ENCODE measurements at places on chromosomes 2 and 18. TPM values are rescaled to one million over a fixed set of nuclear protein-coding genes. Genes with fewer than 3 reads are reported as not detected.

The CAPG gene
- 63.5 TPM for polyA plus RNA-seq

The UCN gene
- polyA plus RNA-seq = 0.53 TPM

The IL18RAP gene
- 0.19 TPM for polyA plus RNA-seq

The IRS1 gene
- polyA plus RNA-seq = 14.0 TPM

The CLEC4F gene
- polyA plus RNA-seq = 0.07 TPM

The LIPG gene
- 58.6 TPM for polyA plus RNA-seq

The LOXHD1 gene
- polyA plus RNA-seq = 0.57 TPM

The KYNU gene
- 4.7 TPM for polyA plus RNA-seq

The HSPD1 gene
- 296 TPM for polyA plus RNA-seq

- DNase-seq = no peak
Observed at GRCh38 chr2:27735263-27735904, 36.1 kb upstream of the MRPL33 start.

- DNase-seq = no peak
Observed at GRCh38 chr2:15023221-15023620, 390.7 kb downstream of the LRATD1 start.

- DNase-seq = no peak
Observed at GRCh38 chr2:58133395-58133794, 86.8 kb downstream of the VRK2 start.

DNA sequence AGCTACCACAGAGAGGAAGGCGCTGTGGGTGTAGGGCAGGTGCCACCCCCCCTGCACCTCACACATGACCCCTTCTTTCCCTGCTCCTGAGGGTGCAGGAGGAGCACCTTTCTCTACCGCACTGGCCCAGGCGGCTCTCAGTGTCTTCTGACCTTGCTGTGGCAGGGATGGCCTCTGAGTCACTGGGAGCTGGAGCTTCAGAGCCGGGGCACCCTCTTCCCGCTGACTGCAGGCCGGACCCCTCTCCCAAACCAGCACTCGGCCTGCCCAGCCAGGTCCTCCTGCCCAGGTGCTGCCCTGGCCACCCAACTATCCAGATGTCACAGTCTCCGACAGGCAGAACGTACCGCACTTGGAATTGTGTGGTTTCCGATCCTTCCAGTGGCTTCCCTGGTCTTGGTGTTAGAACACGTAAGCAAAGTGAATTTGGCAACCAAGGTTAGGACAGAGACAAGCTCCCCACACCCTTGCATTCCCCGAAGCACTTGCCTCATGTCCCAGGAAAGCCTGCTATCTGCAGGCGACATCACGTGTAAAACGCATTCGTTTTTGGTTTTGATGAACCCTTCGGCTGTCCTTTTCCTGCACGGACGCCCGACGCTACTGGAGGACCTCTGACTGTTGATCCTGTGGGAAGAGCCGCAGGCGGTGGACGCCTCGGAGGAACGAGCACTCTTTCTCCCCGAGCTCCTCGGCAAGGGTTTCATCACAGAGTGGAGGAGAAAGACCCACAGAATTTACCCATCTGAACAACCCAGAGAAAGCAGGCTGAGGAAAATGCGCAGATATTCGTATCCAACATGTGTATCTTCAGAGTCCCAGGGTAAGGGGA lies 24.7 kb upstream of the KCNG2 start:
- DNase-seq = no peak

DNA sequence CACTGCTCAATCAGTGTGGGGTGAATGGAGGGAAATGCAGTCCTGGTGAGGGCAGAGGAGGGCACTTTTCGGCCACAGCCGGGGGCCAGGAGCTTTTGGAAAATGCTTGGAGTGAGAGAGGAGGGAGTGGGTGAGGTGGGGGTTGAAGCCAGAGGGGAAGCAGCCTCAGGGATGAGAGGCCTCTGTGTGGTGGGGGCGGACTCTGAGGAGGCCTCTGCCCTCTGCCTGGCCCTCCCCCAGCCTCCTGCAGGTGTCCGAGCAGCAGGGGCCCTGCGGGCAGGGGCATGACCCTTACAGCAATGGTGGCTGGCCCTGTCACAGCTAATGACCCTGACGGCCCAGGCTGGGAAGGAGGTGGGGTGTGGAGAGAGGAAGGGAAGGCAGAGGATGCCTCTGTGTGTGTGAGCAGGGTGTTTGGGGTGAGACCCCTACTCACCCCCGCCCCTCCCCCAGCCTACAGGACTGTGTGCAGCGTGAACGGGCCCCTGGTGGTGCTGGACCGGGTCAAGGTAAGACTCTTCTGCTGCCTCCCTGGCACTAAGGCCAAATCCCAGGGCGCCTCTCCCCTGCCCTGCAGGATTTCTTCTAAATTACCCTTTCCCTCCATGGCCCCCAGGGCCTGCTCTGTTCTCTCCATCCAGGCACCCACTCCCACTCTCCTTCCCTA lies 7.6 kb downstream of the ATP6V1B1 start:
- DNase-seq = no peak

DNA sequence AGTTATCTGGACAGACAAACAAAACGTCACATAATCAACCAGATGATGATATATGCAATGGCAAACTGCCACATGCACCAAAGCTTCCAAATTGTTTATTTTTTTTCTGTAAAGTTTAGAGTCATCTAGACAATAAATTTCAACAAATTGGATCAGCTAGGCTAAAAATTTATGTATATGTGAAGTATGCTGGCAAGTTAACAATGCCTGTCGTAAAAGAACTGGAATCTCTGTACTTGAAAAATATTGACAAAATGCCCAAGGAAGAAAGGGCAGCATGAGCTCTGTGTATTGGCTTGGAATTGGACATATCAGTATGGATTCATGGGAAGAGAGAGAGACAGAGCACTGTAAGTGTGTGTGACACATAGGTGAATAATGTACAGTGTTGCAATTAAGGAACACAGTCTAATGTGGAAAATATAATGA lies 309.8 kb downstream of the ERBB4 start:
- DNase-seq = no peak

GRCh38 chr2:239321596-239322415 lies 79.0 kb downstream of the HDAC4 start:
- no peak for DNase-seq

DNA sequence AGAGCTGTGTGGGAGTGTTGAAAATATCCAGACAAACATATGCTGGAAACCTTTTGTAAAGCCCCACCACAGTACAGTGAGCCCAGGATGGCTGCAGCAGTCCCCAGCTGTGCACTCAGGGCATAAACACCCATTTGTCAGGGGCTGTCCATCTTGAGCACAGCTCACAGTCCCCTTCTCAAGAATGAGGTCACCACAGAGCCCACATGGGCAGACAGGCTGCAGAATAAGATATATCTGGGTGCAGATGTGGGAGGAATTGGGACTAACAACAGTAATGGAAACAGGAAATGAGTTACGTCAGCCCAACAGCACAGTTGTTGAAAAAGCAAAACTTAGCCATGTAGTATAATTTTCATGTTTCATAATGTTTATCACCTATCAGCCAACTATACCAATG lies 219.6 kb downstream of the ETAA1 start:
- no peak for DNase-seq

GRCh38 chr2:20675701-20676352 lies 8.9 kb downstream of the GDF7 start:
- DNase-seq = no peak

GRCh38 chr2:193542762-193543161 lies 1348.0 kb upstream of the TMEFF2 start:
- DNase-seq = no peak

DNA sequence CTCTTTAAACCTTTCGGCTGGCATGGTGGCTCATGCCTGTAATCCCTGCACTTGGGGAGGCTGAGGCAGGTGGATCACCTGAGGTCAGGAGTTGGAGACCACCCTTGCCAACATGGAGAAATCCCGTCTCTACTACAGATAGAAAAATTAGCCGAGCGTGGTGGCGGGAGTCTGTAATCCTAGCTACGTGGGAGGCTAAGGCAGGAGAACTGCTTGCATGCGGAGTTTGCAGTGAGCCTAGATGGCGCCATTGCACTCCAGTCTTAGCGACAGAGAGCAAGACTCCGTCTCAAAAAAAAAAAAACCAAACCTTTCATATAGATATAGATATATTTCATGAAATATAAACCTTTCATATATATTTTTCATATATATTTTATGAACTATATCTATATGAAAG lies 864.7 kb downstream of the TRIB2 start:
- DNase-seq = no peak

- no peak for DNase-seq
Observed at GRCh38 chr2:217440000-217440399, 562.8 kb downstream of the TNS1 start.

- no peak for DNase-seq
Observed at GRCh38 chr2:230127195-230127594, 58.5 kb upstream of the SLC16A14 start.
